Osteoblast (primary cell): ENCODE measurements at places on chromosomes 4 and X. TPM values are rescaled to one million over a fixed set of nuclear protein-coding genes. Genes with fewer than 3 reads are reported as not detected.

DNA sequence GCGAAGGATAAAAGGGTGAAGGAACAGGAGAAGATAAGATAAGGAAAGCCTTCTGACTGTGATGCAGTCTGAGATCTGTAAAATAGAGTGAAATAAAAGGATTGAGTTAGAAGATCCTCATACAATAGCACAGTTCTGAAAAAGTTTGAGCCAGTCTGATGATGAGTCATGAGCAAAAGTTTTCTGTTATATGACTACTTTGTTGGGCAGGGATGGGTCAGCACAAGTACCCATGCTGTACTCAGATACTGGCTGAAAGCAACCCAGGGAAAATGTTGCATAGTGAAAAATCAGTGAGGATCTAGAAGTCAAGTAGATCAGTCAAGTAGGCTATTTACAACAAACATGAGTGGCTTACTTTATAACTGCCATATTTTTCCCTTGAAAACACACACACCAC lies 253.5 kb downstream of the PCDH10 start:
- DNase-seq, result no peak

GRCh38 chr4:189837471-189837870 lies 103.2 kb upstream of the FRG1 start:
- DNase-seq, result no peak

Gene RNF150
- total RNA-seq, result 13.4 and 13.8 TPM in 2 replicates

- DNase-seq, result no peak
Measured at GRCh38 chr4:142721187-142721586, 124.9 kb downstream of the INPP4B start.

DNA sequence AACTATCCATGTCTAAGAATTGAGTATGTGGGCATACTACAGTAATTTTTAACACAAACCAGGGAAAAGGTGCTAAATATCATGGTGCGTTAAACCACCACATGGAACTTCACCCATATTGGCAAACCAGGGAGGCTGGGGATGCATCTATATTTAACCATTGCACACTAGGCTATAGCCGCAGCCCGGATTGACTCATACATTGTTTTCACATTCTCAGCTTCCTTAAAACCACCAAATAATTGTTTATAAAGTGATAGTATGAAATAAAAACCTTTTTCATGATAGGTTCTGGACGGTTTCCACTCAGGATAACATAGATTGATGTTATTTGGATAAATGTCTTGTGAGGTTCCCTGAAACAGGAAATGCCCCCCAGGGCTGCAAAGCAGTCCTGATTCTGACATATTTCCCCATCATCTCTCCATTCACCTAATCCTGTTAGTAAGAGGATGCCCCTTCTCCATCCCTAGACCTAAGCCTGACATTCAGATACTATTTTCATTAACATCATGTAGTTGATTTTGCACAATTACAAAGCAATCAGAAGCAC lies 7.9 kb downstream of the COL25A1 start:
- no peak for DNase-seq

Gene EDNRA
- total RNA-seq, result 6.2 and 9.4 TPM in 2 replicates

DNA sequence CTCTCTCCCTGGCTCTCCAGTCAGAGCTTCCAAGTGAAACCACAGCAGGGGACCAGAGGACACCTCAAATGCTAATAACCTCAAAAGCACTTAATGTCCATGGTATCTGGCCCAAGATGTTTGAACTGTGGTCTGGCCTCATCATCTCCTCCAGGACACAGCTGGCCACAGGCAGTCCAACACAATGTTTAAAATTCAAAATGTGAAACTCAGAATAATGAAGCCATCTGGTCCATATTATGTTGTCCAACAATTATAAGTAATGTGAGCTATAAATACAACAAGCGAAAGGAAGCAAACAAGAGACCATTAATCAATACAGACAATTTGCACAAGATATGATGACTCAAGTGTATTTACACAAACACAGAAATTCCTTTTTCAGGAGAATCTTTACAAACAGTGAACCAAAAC lies 90.7 kb upstream of the S100G start:
- no peak for DNase-seq
